ENCODE measurements at places on chromosomes 1 and 21.
A peak's percentile ranks its signal among the peaks of the same experiment; 100 is the strongest.

- no peak for DNase-seq
Measured at GRCh38 chr1:52834798-52835197, 7.8 kb upstream of the ZYG11A start.

DNA sequence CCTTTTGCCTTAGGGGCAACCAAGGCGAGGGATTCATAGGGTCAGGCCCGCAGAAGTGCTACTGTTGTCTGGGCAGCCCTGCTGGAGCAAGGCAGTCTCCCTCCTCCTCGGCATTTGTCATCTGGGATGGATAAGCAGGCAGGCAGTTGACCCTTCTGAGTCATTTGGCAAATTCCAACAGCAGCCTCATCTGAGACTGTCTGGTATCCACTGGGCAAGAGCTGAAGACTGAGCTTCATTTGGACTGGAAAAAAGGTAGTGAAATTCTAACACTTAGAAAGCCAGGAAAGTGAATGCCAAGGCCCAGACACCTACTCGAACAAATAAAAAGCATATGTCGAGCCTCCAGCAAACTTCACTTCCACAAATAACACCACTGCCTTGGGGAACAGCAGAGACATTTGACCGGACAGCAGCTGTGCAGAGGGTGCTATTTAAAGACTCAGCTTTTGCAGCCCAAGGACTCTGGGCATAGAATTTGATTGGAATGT lies 4.0 kb upstream of the ZBTB40 start:
- no peak for DNase-seq

- peak; percentile 42 for DNase-seq
Measured at GRCh38 chr21:36260030-36260787, 59.8 kb upstream of the MORC3 start.

GRCh38 chr1:175178056-175178455 lies 14.5 kb downstream of the KIAA0040 start:
- DNase-seq = no peak

- DNase-seq = no peak
Measured at GRCh38 chr1:182281541-182281940, 110.0 kb downstream of the GLUL start.

DNA sequence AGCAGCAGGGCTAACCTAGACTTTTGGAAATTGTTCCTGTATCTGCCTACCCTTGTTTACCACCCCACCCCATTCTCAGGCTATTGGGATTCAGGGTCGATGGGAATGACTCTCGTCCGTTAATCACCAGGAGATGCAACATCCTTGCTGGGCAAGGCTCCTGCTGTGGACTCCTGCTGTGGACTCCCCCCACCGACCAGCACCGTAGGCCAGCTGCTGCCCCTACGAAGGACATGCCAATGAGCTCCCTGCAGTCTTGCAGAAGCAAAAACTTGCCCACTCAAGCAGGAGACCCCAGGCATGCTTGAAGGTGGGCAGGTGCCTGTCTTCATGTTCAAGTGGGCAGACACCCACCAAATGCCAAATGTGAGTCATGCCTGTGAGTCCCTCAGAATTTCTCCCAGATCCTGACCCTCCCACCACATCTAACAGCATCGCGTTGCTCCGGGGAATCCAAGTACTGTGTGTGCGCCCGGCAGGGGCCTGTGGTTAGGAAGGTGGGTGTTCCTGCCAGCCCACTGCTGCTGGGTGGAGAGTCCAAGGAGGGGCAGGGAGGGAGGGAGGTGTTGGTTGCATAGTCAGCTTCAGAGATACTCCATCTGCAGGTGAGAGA lies 41.7 kb upstream of the SOX13 start:
- no peak for DNase-seq

DNA sequence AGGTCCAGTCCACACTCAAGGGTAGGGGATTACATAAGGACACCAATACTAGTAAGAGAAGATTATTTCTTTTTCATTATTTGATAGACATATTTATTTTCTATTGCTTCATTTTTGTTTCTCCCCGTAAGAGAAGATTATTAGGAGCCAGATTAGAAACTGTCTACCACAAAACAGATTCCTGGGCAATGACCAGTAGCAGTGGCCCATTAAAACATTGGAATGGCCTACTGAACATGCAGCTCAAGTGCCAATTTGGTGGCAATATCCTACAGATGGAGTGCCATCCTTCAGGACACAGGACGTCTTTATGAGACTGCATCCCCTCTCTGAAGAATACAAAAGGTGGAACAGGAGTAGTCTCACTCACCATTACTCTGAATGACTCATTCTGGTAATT lies 34.0 kb upstream of the ARHGAP29 start:
- no peak for DNase-seq

DNA sequence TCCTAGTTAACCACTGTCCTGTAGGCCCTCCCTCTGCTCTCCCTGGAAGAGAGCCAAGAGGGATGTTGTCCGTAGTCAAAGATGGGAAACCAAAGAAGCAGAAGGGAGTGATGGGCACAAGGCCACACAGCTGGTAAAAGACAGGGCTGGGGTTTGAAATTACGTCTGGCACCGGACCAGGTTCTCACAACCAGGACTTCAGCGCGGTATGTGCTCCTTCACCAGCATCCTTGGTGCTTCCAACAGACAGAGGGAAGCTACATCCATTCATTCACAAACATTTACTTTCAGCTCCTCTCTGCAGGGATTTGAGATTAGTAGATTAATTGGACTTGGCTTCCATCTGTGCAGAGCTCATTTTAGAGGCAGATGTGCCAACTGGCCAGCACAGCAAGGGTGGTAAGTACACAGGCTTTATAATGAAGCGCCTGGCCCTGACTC lies 191.2 kb downstream of the TRABD2B start:
- no peak for DNase-seq
